ENCODE measurements at places on chromosomes 1 and 21. TPM values are rescaled to one million over a fixed set of nuclear protein-coding genes. Genes with fewer than 3 reads are reported as not detected.

Gene LCE1D
- total RNA-seq, result not detected

Gene BOLA1
- 8.3 TPM for total RNA-seq

Gene CYP4A11
- not detected for total RNA-seq

Gene TSPAN2
- 8.1 TPM for total RNA-seq

Gene RNF223
- not detected for total RNA-seq

Gene DISP3
- total RNA-seq, result under 0.01 TPM

Gene LRRC53
- total RNA-seq, result not detected
